ENCODE measurements at places on chromosomes 2 and 18.
A peak's percentile ranks its signal among the peaks of the same experiment; 100 is the strongest.

DNA sequence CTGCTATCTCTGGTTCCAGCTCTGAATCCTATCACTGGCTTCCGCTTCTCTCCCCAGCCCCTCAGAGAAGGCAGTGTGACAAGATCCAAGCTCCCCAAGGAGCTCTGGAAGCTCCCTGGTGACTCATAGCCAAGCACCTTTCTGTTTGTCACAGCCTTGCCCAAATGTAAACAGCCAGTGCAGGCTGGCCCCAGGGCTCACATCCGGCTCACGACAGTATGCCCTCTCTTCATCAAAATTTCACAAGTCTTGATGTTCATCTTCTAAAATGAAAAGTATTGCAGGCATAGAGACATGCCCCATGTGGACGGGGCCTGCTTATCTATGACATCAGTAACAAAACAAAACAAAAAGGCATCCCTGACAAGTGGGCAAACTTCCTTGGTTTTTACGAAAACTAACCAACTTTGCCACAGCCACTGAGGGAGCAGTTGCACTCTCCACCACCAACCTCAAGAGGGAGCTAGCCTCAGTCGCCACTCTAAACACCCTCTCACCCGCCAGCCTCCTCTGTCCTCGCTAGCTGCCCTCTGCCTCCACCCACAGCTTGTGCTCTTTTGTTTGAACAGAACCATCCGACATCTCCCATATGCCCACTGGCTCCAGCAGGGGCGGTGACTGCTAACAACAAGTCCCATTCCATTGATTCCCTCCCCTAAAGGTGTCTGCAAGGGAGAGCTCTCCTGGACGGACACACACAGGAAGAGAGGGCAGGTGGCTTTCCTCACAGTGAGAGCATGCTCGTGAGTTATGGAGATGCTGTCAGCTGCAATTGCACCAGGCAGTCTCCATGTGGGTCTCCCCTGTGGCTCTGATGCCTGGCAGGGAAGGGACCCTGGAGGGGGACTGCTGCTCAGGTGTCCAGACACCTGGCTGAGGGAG lies 71.0 kb upstream of the DAPL1 start:
- peak; percentile 55 for DNase-seq

- no peak for DNase-seq
Measured at GRCh38 chr2:189016311-189016861, 42.2 kb downstream of the COL3A1 start.

DNA sequence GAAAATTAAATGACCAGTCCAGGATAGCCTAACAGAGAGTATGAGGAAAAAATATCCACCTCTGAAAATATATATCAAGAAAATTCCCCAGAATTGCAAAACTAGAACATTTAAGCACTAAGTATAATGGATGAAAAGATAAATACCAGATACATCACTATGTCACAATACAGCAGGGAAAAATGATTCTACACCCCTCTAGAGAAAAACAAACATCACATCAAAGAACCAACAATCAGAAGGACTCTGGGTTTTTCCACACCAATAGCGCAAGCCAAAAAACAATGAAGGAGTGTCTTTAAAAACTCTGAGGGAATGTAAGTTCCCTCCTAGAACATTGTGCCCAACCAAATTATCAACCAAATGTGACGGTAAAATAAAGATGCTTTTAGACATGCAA lies 13.7 kb downstream of the BUB1 start:
- DNase-seq: no peak

DNA sequence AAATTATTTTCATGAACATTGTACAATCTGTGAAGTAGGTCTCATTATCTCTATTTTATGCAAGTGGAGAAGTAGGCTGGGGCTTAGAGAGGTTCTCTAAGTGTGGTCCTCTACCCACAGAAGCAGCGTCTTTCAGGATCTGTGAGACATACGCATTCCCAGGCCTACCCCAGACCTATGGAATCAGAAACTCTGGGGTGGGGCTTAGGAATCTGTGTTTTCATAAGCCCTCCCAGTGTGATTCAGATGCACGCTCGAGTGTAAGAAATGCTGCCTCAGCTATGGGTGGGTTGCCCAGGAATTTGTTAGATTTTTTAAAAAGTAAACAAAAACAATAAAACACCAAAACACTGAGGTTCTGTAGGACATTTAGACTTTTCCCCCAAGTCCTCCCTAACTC lies 14.8 kb upstream of the ZAP70 start:
- DNase-seq: no peak

DNA sequence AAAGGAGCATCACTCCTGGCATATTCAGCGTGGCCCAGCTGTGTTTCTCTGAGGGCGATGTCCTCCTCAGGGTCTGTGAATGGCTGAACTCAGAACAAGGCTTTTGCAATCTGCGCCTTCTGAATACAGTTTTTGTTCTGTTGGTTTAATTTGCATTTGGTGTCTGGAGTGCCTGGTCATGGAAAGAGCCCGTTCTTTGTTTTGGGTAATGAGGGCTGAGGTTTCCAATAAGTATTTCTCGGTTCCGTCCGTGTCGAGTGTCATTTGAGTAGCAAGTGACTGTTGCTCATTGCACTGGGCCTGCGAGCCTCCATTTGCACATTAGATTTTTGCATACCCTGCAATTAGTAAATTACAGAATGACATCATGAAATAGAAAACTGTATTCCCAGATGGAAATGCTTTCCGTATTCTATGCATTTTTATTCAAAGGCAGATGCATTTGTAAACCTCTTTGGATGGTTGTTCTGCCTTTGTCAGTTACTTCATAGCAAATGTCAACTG lies 57.3 kb downstream of the NEDD4L start:
- no peak for DNase-seq

DNA sequence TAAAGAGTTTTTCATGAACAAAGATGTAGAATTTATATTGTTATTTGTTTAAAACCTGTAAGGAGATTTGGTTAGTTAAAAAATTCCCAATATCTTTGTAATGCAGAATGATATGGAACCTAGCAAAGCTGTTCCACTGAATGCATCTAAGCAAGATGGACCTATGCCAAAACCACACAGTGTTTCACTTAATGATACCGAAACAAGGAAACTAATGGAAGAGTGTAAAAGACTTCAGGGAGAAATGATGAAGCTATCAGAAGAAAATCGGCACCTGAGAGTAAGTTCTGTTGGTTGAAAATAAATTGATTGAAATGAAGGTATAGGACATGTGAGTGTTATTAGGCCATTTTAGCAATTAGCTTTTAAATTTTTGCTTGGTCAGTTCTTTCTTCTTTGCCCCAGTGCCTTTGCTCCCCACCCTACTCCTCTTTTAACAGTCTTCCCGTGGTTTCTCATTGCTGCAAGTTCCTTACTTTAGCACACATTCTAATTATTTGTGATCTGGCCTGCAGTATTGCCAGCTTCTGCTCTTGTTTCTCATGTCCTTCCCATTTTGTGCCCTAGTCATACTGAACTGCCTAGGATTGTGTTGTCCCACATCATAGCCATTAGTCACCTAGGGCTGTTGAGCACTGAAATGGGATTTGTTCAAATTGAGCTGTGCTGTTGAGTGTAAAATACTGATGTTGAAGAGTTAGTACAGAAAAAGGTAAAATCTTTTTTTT lies 36.6 kb downstream of the VAPA start:
- no peak for DNase-seq

- no peak for DNase-seq
Measured at GRCh38 chr2:196783431-196784094, 15.9 kb downstream of the GTF3C3 start.

DNA sequence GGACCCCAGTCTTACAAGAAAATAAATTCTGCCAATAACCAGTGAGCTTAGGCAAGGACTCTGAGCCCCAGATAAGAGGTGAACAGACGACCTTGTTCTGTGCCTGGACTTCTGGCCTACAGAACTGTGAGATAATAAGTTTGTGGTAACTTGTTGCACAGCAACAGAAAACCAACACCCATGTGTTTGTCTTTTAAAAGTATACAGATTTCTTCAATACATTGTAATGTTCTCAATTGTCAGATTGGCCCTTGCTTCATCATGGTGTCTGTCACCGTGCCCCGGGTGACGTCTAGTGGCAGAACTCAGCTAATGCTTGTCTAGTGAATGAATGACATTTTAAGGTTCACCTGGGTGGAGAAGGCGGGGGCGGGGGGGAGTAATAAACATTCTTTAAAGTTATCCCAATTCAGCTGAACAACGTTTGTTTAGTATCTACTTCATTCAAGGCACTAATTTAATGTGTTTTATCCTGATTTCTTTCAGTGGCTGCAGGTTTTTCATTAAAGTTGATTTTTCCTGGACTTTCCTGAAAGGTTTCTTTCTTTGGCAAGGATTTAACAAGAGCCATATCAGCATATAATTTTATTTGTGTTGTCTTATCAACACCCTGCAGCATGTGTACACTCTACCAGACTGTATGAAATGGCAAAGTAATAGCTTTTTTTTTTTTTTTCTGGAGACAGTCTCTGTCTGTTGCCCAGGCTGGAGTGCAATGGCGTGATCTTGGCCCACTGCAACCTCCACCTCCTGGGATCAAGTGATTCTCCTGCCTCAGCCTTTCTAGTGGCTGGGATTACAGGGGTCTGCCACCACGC lies 123.8 kb upstream of the DLX2 start:
- no peak for DNase-seq

GRCh38 chr2:204909791-204910190 lies 364.5 kb downstream of the PARD3B start:
- DNase-seq: no peak

- DNase-seq: no peak
Measured at GRCh38 chr2:174686430-174686829, 77.8 kb downstream of the CHRNA1 start.

- DNase-seq: no peak
Measured at GRCh38 chr2:95729597-95729955, 137.8 kb downstream of the TRIM43 start.

GRCh38 chr2:60552078-60552850 lies 1.2 kb downstream of the BCL11A start:
- DNase-seq: peak; percentile 54

DNA sequence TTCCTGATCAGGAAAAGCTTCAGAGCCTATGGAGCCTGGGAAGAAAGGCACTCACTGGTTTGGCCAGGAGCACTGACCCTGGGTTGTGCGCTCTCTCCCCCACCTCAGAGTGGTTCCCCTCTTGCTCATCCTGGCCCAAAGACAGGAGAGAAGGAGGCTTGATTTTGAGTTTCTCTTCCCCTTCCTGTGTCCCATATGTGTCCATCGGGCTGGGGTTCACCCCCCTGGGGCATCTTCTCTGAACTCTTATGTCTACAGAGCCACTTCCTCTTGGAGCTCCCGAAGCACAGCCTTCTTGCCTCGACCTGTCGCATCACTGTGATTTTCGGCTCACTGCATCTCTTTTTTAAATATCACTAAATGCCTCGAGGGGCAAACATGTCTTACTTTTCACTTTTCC lies 692.3 kb downstream of the RNF144A start:
- DNase-seq: no peak

GRCh38 chr18:34493566-34494358 lies 216.3 kb upstream of the DTNA start:
- DNase-seq: peak; percentile 66

DNA sequence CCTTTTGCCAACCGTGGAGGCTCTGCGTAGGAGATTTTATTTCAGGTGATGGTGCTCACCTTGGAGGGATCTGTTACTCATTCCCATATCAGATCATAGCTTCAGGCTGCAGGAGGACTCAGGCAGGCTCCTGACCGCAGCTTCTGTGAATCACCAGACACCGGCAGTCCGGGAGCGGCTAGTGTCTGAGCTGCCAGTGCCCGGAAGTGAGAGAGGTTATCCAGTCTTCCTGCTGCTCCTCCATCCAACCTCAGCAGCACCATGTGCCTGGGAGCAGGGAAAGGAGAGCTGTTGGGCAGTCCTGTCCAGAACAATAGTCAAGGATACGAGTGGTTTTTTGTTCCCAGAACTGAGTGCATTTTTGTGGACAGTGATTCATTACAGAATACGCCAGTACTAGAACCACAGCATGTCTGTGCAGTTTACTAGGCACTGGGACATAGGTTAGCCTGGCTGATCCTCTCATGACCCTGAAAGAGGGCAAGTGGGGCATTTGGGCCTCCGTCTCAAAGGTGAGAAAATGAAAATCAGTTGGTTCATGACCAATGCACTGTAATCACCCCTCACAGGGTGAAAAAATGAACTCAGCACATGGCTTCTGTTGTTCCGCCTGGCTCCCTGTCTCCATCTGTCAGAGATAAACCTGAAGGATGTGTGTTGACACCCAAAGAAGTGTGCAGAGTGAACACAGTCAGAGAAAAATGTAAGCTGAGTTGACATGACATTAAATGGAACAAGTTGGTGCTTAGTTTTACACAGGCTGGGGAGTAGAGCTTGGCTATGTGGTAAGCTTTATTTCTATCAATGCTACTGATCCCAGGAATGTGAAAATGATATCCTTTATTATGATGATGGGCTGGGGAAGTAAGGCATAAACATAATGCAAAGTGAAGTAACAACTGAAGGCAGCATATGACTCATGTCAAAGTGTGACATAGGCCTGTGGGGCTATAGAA lies 12.2 kb downstream of the FHOD3 start:
- DNase-seq: no peak

DNA sequence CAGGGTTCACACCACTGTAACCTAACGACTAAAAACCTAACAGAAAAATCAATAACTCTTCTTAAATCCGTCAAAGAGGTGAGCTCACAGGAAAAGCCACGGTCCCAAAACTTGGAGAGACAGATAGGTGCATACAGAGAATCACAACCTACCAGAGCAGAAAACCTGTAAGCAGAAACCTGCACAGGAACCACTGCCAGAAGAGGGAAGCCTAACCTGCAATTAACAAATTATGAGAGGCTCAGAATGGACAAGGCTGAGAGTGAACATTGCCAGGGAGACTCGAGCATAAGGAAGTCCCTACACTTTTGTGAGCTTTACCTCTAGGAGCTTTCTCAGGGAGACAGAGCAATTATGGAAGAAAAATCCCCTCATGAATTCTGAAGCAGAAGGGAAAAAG lies 156.2 kb upstream of the NETO1 start:
- DNase-seq: no peak

GRCh38 chr18:52746986-52747385 lies 407.0 kb downstream of the DCC start:
- no peak for DNase-seq

DNA sequence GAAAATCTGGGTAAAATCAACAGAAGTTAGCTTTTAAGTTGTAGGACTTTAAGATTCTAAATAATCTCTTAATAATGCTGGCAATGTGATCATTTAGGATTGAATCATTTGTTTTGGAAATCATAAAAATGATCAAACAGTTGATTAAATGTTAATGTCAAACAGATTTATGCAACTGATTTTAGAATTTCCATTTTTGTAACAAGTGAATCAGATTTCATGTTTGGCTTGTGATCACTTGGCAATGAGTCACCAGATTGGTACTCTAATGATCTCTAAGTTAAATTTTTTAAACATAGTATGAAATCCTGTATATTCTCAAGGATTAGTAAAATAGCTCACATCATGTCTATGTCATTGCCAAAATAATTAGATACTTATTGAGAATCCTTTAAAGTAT lies 50.1 kb upstream of the UNC80 start:
- no peak for DNase-seq

- DNase-seq: no peak
Measured at GRCh38 chr2:179442206-179442605, 177.6 kb upstream of the SESTD1 start.

DNA sequence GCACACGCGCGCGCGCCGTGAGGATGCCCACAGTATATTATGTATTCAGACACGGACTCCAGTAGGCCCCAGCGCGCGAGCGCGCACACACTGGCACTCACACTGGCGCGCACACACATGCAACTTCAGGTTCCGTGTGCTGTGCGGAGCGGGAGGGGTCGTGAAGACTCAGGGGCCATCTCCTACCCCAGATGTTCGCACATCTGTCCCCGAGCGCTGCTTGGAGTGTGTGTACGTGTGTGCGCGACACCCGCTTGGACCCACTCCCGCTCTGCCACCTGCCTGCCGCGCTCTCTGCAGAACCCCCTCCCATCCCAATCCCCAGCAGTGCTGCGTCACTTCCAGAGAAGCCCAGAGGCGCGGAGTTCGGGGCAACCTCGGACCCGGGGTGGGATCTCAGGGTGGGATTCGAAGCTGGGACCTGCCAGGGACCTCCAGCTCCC lies 2.6 kb downstream of the NRP2 start:
- DNase-seq: no peak

All from WTC11 (cell line).